ENCODE measurements at places on chromosomes 7 and 10.

- peak; percentile 1 for DNase-seq
Measured at GRCh38 chr10:128863823-128864405, 603.1 kb upstream of the MGMT start.

DNA sequence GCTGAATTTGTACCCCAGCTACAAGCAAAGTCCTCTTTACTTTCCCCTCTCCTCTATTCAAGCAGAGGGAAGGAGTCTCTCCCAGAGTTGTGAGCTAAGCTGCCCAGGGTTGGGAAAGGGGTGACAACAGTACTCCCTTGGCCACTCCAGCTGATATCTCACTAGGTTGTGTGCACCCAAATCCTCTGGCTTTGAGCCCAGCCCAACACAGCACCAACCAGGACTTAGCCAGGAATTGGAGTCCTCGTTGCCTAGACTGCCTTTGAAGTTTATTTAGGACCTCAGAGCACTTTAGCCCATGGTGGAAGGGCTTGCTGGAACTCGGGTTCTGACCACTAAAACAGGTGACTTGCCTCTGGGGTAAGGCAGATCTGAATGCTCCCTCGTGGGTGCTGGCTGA is 35.7 kb upstream of the DYNC1I1 start:
- no peak for DNase-seq

DNA sequence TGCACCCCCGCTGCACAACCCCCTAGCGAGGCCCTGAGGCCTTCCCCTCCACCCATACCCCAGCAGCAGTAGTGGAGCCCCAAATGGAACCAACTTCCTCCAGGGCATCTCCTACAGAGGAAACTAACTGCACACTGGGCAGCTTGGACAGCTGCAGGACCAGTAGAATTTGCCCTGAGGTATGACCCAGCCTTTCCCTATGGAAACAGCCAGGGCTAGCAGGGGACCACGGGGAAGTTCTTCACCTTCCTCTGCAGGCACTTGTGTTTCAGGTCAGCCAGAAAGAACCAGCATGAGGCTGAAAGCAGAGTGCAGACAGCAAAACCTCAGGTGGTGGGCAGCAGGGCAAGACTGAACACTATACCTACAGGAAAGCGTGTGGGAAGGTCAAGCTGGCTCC is 5.7 kb upstream of the EEPD1 start:
- DNase-seq = no peak

- DNase-seq = no peak
Measured at GRCh38 chr7:145902123-145902522, 214.5 kb upstream of the CNTNAP2 start.

- no peak for DNase-seq
Measured at GRCh38 chr10:63677001-63677400, 155.8 kb downstream of the REEP3 start.

GRCh38 chr7:15248514-15248913 is 313.3 kb downstream of the AGMO start:
- no peak for DNase-seq

DNA sequence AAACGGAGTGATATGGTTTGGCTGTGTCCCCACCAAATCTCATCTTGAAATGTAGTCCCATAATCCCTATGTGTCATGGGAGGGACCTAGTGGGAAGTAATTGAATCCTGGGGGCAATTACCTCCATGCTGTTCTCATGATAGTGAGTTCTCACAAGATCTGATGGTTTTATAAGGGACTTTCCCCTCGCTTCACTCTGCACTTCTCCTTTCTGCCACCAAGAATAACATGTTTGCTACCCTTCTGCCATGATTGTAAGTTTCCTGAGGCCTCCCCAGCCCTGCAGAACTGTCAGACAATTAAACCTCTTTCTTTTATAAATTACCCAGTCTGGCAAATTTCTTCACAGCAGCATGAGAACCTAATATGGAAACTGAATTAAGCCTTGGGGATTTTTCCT is 19.1 kb downstream of the FAM3C start:
- no peak for DNase-seq

- no peak for DNase-seq
Measured at GRCh38 chr7:107079212-107079940, 34.9 kb downstream of the PRKAR2B start.

DNA sequence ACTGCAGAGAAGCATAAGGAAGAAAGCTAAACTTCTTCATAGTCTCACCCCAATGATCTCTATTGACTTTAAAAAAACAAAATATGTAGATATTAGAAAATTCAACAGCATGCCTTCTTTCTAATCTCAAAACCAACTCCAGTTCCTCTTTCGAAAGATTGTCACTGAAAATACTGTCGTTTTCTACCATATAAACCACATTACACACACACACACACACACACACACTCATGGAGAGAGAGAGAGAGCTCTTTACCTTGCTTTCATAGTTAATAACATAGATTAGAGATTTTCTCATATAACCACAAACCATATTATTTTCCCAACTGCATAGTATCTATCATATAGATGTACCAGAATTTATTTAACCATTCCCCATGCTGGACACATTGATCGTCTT is 296.2 kb upstream of the MGMT start:
- no peak for DNase-seq

DNA sequence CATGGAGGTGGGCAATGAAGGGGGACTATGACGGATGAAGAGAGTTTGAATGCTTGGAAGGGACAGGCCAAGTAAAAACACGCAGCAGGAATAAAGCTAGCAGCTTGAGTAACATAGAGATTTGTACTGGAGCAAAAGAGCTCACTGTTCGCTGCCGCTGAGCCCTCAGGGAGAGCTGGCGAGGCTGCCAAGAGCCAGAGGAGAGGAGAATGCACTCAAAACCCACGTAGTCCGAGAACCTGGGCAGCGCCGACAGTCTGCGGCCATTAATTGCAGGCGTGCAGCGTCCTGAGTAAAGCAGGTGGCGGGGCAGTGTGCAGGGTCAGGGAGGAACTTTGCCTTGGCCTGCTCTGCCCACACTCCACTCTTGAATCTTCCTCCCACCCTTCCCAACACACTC is 68.2 kb downstream of the SLC37A3 start:
- DNase-seq = no peak

DNA sequence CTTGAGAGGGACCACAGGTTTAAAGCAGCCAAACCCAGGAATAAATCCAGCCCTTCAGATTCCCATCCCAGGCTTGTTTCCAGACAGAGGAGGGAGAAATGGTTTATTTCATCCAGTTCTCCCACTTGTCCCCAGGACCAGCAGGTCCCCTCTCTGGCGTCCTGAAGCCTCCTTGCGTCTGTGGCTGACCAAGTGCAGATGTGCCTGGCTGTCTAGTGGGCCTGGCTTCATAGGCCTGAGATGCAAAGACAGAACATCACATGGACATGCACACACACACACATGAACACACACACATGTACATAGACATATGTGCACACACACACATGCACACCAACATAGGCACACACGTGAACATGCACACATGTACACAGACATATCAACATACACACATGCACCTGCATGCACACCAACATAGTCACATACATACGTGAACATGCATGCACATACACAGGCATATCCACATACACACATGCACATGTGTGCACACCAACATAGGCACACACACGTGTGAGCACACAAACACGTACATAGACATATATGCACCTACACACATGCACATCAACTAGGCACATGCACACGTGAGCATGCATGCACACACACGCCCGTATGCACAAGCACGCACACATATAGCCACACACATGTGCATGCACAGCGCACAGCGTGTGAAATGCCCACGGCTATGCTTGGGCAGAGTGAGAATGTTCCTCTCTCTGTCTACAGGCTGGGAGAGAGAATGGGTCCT is 10.7 kb downstream of the FOXL3 start:
- DNase-seq = no peak

- DNase-seq = no peak
Measured at GRCh38 chr7:112162784-112163506, 43.3 kb downstream of the DOCK4 start.

- no peak for DNase-seq
Measured at GRCh38 chr7:46853451-46853850, 728.5 kb downstream of the TNS3 start.

DNA sequence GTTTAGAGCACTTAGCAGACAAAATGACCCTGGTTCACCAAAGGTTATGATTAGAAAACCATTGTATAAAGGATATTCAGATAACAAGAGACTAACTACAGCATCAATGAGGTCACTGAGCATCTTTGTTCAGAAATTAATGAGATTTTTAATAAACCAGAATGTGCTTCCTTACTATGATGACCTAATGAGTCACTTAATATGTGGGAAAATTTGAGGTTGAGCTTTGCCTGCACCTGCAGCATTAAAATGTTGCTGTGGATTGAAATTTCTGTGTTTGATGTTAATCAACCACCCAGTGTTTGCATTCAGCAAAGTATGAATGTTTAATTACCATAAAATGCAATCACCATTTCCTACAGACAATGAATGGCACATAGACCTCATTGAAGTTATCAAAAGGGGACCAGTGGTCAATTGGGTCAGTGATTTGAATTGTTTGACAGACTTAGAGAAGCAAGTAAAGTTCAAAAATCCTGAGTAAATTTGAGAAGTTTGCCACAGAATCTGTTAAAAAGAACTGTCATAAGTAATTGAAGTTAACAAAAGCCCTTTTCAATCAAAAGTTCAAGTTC is 45.8 kb downstream of the EXOC6 start:
- DNase-seq = no peak

DNA sequence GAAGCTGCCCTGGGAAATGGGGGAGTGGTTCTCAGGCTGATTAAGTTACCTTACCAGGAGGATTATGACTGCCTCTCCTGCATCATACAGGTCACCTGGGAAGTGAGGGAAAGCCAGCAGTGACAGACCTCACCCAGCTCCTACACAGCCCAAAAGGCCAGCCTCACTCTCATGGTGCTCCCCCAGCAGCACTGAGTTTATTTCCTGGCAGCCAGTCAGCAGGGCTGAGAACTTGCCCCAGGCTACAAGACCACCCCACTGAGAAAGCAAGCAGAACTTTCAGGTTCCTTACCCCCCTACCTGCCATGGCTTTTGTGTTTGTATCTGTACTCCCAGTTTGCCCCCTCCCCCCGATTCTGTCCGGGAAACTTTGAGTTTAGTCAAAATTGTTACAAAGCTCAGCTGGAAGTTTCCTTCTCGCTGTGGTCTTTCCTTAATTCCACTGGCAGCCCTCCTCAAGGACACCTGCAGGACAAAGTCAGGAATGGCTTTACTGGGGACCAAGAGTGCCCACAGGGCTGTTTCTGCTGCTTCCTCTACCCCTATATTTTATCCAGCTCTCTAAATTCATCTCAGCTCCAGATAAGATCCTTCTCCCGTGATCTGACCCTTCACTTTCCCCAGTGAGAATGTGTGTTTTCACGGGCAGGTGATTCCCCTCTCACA is 649.8 kb upstream of the MBL2 start:
- no peak for DNase-seq

GRCh38 chr7:96921231-96921630 is 84.1 kb upstream of the DLX6 start:
- DNase-seq = no peak

- peak; percentile 83 for DNase-seq
Measured at GRCh38 chr7:2399848-2400587, 3.4 kb upstream of the CHST12 start.

DNA sequence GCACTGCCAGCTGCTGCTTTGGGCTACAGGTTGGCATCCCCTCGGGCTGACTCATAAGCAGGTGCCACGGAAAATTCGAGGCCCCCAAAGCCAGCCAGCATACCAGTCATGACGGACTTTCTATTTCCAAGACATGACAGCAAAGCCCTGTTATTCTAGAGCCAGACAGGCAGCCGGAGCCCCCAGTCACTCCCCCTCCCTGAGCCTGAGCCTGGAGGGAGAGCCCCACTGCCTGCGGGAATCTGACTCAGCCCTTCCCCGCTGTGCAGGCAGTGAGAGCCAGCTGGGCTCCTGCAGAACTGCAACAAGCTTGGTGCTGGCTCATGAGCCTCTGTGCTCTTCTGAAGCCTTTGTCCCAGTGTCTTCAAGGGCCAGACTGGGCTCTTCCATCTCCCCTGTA is 15.8 kb downstream of the BTBD16 start:
- no peak for DNase-seq

- no peak for DNase-seq
Measured at GRCh38 chr7:95155965-95156364, 168.4 kb downstream of the PON1 start.

DNA sequence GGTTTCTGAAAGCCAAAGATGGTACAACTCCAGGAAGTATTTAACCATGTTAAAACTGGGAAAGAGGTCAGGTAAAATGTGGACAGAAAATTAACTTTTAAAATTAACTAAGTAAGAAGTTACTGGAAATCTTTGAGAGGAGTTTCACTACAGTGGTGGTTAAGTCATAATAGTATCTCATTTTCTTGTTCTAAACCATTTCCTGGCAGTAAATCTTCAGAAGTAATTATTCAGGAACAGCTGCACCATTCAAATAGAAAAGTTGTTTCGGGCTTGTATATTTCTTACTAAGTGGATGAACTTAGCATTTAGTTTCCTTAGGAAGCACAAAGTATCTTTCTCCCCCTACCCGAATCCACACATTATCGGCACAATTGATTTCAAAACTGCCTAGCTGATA is 27.1 kb downstream of the COPG2 start:
- DNase-seq = no peak

GRCh38 chr10:92923416-92923815 is 75.1 kb downstream of the EXOC6 start:
- no peak for DNase-seq

GRCh38 chr7:45035893-45036292 is 35.9 kb downstream of the CCM2 start:
- DNase-seq = no peak

DNA sequence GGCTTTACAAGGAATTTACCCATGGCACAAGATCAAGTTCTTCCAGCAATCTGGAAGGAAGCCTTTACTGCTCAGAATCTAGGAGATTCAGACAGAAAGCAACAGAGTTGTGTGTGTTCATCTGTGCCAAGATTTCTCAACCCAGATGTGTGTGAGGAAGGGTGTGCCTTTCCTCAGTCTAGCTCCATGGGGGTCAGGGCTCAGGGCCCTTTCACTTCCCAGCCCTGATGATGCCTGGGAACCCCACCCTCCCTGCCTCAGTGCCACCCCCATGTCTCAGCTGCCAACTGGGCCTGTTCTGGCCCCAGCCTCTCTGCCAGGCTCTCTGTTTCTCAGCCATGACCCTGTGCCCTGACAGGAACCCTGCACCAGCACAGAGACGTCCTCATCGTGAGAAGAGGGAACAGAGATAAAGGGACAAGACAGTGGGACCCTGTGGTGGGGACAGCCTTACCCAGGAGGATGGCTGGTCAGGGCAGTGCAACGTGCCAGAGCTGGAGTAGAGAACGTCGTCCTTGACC is 102.0 kb downstream of the VIPR2 start:
- DNase-seq = no peak

DNA sequence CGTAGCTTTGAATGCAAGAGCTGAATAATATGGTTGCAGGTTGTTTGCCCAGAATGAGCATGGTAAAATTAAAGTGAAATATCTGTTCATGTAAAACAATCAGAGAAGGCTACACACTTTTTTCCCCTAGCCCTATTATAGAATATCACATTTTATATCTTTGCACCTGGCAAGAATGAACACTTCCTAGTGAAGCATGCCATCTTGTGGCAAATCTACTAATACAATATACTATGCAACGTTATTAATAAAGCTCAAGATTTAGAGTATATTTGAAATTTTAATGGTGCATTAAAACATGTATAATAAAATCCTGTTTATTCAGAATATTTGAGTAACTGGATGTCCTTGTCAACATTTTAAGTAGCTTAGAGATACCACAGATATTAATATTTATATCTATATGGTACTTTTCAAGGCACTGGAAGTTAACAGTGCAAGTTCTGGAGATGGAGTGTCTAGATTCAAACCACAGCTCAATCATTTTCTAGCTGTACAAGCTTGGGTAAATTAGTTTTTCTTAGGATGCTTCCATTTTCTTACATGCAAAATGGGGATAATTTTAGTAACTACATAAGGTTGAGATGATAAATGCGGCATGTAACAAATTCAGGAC is 643.1 kb upstream of the SEMA3D start:
- no peak for DNase-seq

- DNase-seq = peak; percentile 73
Measured at GRCh38 chr10:75395066-75395931, 6.3 kb downstream of the ZNF503 start.

Data from uterus (tissue), 4 donors.